ENCODE measurements at places on chromosomes 4 and X.

DNA sequence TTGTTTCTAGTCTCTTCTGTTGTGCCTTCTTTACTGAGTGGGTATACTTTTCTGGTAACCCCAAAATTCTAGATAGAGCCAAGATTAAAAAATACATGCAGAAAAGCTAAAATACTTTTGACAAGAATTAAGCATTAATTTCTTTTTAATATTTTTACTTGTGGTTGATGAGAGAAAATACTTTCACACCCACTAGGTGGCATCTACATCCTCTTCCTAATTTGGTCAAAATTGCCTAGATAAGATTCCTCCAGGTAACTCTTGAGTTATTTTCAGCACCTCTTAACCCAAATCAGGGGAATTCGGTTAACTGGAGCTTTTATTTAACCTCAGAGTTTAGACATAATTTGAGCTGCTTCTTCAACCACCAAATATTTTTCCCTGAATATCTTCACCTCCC is 28.4 kb upstream of the COX7B2 start:
- peak; percentile 22 for DNase-seq

DNA sequence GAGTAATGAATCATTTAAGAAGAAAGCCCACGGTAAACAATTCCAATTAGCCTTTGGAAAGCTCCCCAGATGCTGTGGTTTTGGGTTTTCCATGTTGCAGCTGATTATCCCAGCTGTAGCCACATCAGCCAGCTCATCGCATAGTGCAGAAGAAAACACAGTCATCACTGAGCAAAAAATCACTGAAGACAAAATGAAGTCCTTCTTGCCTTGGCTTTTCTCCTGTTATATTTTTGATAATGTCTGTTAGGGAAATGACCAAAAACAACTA is 193.0 kb upstream of the C1QTNF7 start:
- no peak for DNase-seq

GRCh38 chr4:90833706-90834105 is 706.5 kb downstream of the CCSER1 start:
- DNase-seq, result no peak

- no peak for DNase-seq
Measured at GRCh38 chr4:34372815-34373214, 1871.5 kb downstream of the ARAP2 start.

- DNase-seq, result no peak
Measured at GRCh38 chr4:44438687-44439086, 9.9 kb downstream of the KCTD8 start.
